ENCODE measurements at places on chromosomes 12 and 14.

DNA sequence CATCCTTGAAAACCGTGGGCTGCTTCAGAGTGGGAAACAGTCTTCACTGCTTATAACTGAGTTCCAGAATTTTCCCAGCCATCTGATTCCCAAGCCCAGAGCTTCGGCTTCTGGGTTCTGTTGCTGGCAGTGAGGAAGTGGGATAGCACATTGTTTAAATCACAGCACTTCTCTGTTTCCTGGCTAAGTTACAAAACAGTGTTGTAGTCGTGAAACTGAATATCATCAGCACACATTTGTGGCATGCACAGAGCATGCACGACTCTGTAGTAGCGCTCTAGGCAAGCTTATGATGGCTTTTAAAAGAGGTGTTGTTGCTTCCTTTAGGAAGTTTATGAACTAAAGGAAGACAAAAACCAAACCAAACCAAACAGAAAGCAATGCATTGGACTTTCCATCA, 1005.5 kb downstream of the NRXN3 start:
- DNase-seq = no peak

DNA sequence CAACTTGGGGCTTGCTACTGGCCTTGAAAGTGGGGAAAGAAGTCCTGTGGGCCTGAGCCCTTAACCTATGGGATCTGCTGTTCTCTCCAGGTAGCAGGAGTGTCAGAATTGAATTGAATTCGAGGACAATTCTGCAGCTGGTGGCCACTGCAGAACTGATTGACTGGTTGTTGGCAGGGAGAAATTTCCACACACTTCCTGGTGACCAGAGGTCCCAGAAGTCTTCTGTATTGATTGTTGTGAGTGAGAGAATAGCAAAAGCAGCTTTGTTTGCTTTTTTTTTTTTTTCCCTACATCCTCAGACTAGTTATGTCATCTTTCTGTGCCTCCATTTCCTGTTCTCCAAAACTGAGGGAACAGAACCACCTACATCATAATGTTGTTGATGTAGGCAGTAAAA, 64.1 kb downstream of the PRICKLE1 start:
- DNase-seq = no peak

DNA sequence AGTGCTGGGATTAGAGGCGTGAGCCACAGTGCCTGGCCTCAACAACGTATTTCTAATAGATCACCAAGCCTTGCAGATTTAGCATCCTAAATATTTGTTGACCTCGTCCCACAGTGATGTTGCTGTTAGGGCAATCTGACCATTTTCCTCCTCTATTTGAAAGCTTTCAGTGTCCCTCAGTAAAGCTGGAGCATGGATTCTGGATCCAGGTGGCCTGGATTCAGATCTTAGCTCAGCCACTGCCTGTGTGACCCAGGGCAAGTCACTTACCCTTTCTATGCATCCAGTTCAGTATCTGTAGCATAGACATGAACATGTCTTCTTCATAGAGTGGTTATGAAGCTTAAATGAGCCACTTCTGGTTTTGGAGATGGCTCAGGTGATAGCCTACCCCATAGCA, 3.9 kb upstream of the HSP90AA1 start:
- peak; percentile 17 for DNase-seq

- DNase-seq = no peak
Observed at GRCh38 chr14:22668417-22668816, 24.3 kb upstream of the OR6J1 start.

DNA sequence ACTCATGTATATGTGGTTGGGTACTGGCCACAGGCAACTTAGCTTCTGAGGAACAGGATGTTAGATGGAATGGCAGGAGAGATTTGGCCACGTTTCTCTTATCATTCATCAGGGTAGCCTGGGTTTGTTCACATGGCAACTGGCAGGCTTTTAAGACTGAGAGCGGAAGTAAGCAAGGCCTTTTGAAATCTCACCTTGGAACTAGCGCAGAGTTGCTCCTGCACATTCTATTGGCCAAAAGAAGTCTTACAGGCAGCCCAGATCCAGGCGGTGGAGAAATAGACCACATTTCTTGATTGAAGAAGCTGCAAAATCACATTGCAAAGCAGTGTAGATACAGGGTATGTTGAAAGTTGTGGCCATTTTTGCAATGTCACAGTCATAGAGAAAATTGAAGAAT, 3.7 kb downstream of the CLEC4A start:
- no peak for DNase-seq

GRCh38 chr14:35229792-35230089, 62.4 kb upstream of the PSMA6 start:
- no peak for DNase-seq

DNA sequence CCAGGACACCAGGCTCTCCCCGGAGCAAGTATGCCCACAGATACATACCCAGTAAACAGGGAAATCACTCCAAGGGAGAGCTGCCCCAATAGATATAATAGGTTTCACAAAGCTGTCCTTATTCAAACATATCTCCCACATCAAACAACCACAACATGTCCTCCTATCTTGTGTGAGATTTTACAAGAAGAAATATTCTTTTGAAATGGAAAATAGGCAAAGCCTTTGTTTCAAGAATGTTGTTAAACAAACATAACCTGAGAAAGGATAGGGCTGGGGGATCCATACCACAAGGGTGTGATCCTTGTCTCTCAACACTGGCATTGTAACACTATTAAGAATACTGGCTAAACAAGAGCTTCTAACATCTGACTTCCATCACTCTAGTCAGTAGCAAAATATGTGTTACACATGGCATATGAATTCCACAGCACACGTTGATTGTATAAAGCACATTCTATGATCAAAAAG, 32.9 kb downstream of the LGR5 start:
- no peak for DNase-seq

DNA sequence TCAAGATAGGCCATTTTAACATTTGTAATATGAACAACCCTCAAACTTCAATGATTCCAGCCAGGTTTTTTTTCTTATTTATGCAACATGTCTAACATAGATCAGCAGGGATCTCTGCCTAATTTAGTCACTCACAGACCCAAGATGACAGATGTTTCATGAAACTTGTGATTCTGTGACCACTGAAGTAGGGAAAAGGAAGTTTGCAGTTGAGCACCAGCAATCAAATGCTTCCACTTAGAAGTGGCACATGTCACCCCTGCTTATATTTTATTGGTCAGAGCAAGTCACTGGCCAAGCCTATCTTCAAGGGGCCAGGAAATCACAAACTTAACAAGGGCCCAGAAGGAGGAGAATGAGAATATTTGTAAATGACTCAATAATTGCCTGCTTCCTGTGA, 150.6 kb downstream of the BCAT1 start:
- no peak for DNase-seq

GRCh38 chr14:53692451-53692850, 264.2 kb downstream of the BMP4 start:
- DNase-seq = no peak

- no peak for DNase-seq
Observed at GRCh38 chr12:121600702-121601336, 20.0 kb upstream of the KDM2B start.

- no peak for DNase-seq
Observed at GRCh38 chr12:39638840-39639239, 19.2 kb upstream of the ABCD2 start.

- no peak for DNase-seq
Observed at GRCh38 chr14:68325267-68325807, 467.5 kb downstream of the ZFP36L1 start.

DNA sequence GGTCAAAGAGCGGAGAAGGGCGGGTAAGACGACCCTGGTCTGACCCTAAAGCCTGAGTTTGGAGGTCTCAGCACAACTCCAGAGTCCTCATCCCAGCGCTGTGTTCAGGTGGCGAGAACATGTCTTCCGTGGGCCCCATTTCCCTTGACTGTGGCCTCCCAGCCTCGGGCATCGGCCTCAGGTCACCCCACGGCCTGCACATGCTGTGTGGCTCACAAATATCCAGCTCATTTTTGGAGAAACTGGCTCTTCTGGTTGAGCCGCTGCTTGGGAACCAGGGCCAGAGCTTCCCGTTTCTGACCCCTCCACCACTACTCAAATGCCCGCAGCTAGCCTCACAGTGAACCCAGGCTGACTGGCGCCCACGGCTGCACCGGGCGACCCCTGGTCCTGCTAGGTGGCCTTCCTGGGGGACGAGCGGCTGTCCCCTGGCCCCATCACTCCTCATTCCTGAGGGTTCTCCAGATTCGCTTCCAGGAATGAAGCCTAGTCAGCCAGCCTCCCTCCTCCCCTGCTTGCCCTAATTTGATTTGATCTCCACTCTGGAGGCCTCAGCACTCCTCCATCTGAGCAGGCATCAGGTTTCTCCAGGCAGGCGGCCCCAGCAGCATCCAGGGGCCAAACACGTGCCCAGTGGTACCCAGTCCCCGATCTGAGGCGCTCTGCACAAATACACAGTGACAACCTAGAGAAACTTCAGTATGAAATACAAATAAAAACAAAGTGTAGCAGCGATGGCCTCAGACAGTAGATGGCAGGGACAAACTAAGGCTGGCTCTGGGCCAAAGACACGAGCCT, 4.7 kb downstream of the P2RX2 start:
- no peak for DNase-seq

GRCh38 chr12:60844101-60844500, 1248.3 kb downstream of the SLC16A7 start:
- no peak for DNase-seq

DNA sequence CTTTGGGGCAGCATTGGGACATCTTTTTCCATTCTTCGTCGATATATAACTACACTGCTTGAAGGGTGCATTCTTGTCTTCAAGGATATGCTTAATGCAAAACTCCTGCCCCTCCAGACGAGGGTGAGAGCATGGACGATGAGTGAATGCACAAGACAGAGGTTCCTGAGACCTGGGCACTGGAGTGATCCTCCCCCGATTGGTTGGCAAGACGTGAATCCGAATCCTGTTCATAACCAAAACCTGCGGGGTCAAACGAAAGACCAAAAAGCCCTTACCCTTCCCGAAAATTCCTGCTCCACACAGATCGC, 684 bp downstream of the KANSL2 start:
- no peak for DNase-seq
